ENCODE measurements at places on chromosomes 1 and 21.

GRCh38 chr1:243396424-243396823 is 140.6 kb downstream of the SDCCAG8 start:
- no peak for DNase-seq

DNA sequence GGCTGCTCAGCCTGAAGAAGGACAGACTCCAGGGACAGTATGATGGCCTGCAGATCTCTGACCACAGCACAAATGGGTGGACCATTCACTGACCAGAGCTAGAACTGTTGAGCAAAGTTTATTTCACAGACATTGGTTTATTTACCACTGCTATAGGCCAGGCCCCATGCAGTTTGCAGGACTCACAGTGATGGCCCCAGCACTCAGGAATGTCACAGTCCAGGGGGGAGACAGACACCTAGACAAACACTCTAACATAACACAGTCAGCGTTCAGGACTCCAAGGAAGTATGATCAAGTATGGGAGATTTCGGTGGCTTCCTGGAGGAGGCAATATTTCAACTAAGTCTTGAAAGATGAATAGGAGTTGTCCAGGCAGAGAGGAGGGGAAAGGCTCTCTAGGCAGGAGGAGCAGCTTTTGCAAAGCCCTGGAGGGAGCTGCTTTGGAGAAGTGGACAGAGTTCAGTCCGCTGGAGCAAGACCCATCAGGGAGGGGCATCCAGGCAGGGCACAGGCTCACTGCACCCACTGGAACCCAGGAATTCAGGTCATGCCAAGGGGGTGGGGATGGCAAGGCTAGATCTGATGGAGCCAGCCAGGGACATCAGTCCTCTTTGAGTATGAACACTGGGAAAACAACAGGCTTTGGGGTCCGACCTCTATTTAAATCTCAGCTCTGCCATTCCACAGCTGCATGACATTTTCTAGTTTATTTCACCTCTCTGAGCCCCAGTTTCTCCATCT is 454.3 kb downstream of the MATN1 start:
- DNase-seq = no peak

GRCh38 chr1:45001011-45001481 is 10.1 kb downstream of the HECTD3 start:
- DNase-seq = no peak

GRCh38 chr1:116203181-116203723 is 92.1 kb downstream of the MAB21L3 start:
- DNase-seq = no peak

- DNase-seq = peak; percentile 32
These were observed 970.7 kb downstream of the KCNT2 start for GRCh38 chr1:195637539-195637938.

- DNase-seq = no peak
These were observed 54.9 kb upstream of the PPP2R5A start for GRCh38 chr1:212230329-212230728.

DNA sequence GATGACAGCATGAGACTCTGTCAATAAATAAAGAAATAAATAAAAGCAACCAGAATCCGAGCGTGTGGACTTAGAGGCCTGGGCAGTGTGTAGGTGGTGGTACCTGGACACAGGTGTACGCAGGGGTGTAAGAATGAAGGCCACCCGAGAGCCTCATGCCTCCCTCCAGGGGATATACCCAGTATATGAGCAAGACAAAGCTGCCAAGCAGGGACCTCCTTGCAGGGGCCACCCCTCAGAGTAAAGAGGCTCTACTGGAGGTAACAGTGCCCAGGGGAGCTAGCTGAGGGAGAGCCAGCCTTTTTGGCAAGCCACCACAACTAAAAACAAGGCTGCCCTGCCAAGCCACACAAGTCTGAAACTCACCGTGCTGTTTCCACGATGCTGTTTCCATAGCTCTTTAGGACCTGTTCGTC is 179.2 kb upstream of the RAB4A start:
- DNase-seq = no peak
